ENCODE measurements at places on chromosomes 4 and X.

- DNase-seq = no peak
These were observed 45.1 kb upstream of the SLC4A4 start for GRCh38 chr4:71293705-71294104.

- no peak for DNase-seq
These were observed 578 bp downstream of the APOOL start for GRCh38 chrX:85004255-85004654.

DNA sequence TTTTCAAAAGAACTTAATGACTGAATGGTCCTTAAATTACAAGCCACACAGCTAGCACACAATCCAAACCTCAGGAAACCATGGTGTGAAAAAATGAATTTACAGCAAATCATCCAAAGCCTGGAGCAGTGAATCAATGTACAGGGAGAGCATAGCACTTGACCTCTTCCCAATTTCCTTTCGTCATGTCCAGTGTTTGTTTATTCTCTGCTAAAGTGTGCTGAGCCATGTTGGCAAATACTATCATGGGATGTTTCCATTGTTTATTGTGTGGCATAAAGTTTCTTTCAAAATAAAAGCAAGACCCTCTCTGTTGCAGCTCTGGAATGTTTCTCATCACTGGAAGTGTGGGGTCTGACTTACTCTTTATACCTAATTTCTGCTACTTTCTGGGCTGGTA is 25.4 kb upstream of the FAM47B start:
- no peak for DNase-seq

- no peak for DNase-seq
These were observed 558.9 kb downstream of the SPOCK3 start for GRCh38 chr4:166675411-166675810.

- DNase-seq = no peak
These were observed 1.1 kb upstream of the RAB40A start for GRCh38 chrX:103520386-103520785.

GRCh38 chrX:132480581-132481203 is 8.1 kb downstream of the MBNL3 start:
- DNase-seq = peak; percentile 16

GRCh38 chr4:95377366-95377900 is 171.3 kb downstream of the UNC5C start:
- no peak for DNase-seq

- DNase-seq = no peak
These were observed 351.1 kb downstream of the GRXCR1 start for GRCh38 chr4:43243433-43244116.

GRCh38 chr4:138999666-139000065 is 15.9 kb upstream of the NOCT start:
- no peak for DNase-seq

GRCh38 chrX:115583496-115584004 is 22.6 kb downstream of the PLS3 start:
- no peak for DNase-seq

DNA sequence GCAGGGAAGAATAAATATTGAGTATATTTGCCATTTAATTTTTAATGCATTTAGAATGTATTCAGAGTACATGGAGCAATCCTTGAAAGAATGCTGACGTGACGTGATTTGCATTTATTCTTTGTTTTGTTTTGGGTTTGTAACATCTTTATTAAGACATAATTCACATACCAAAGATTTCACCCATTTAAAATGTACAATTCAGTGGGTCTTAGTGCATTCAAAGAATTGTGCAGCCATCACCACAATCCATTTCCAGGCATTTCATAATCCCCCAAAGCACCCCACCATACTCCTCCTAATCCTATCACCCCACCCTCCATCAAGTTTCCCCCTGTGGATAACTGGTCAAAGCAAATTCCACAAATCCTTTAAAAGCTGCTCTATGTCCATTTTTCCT is 87.4 kb downstream of the FAM9B start:
- DNase-seq = no peak

- no peak for DNase-seq
These were observed 6.2 kb upstream of the RPS3A start for GRCh38 chr4:151093203-151093602.

DNA sequence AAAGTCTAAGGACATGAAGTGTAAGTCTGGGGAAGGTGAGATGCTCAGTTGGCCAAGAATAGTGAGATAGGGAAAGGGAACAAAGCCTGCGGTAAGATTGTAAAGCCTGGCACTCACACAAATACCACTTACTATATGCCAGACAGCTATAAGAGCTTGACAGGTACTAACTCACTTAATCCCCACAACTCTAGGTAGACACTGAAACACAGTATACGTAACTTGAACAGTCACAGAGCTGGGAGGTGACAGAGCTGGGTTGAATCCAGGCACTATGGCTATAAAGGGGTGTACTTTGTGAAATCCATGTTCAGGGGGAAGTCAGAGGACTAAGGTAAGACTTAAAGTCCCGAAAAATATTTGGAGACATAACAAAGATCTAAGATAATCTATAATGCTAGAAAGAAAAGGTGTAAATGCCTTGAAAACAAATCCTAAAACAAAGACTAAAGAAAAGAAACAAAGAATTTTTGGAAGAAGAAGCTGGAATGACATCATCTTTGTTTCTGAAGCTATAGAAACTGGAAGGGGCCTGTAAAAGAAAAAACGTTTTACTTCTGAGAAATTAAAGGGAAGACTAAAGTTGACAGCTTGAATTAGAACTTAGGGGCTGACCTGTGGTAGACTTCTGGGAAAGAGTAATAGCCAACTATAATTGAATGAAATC is 172.5 kb downstream of the PPP3CA start:
- DNase-seq = no peak

GRCh38 chr4:9847968-9848748 is 66.7 kb downstream of the DRD5 start:
- no peak for DNase-seq

DNA sequence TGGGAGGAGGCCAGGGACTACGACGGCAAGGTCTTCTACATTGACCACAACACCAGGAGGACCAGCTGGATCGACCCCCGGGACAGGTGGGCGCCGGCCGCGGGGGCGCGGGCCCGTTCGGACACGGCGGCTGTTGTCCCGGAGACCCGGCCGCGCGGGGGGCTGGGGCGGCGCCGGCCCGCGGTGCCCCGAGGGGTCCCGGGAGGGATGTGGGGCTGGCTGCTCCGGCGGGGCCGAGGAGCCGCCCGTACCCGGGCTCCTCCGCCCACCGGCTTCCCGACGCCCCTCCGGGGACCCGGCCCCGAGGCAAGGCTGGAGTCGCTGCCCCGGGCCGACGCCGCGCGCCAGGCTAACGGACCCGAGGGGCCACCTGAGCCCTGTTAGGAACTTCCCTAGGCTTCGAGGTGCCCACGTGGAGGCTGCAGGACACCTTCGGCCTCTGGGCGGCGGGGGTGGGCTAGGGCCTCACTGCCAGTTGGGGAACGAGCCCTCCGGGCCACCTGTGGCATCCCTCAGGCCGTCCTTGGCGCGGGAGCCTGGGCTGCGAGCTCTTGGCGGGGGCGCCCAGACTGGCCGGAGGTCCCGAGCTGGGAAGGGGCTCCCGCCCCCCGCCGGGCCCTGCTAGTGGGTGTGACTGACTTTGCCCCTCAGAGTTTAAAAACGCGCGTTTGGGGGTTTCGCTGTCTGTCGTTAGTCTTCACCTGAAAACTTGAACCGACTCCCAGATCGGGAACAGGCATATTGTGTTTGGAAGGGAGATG is 660 bp downstream of the WWC2 start:
- peak; percentile 3 for DNase-seq

DNA sequence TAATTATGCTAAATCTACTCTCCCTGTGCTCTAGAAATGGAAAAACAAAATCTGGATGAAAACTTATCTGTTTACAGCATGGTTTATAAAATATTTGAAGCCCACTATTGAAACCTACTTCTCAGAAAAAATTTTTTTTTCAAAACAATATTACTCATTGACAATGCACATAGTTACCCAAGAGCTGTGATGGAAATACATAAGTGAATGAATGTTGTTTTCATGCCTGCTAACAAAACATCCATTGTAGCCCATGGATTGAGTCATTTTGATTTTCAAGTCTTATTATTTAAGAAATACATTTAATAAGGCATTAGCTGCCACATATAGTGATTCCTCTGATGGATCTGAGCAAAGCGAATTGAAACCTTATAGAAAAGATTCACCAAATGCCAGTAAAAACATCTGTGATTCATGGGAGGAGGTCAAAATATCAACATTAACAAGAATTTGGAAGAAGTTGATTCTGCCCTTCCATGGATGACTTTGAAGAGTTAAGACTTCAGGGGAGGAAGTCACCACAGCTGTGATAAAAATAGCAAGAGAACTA is 144.7 kb upstream of the HHIP start:
- no peak for DNase-seq

All from T-helper 9 cell (primary cell).